ENCODE measurements at places on chromosomes 6 and 20. TPM values are rescaled to one million over a fixed set of nuclear protein-coding genes. Genes with fewer than 3 reads are reported as not detected.

The SLC16A10 gene
- total RNA-seq: 9.2 TPM

DNA sequence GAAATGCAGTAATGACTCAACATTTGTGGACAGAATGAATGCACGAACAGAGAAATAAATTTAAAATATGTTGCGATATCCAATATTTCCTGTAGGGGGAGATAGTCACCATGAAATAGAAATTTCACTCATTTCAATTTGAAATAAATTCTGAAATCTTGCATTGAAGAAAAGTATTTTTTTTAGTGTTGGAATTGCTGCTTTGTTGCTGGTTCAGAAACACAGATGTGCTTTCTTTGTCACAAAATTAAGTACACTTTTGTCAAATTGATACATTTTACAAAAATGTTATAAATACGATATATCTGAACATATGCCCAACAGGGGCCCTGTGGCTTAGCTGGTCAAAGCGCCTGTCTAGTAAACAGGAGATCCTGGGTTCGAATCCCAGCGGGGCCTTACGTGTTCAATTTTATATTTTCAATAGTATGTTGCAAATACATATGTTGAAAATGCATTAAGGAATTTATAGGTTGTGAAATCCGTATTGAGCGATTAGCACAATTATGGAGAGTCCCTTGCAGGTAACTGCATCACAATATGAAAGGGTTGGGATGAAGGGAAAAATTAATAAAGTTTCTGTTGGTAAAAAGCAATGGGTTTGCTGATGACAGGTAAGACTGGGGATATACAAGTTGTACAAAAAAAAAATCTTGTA lies 85.4 kb upstream of the PRSS16 start:
- peak; percentile 67 for DNase-seq

DNA sequence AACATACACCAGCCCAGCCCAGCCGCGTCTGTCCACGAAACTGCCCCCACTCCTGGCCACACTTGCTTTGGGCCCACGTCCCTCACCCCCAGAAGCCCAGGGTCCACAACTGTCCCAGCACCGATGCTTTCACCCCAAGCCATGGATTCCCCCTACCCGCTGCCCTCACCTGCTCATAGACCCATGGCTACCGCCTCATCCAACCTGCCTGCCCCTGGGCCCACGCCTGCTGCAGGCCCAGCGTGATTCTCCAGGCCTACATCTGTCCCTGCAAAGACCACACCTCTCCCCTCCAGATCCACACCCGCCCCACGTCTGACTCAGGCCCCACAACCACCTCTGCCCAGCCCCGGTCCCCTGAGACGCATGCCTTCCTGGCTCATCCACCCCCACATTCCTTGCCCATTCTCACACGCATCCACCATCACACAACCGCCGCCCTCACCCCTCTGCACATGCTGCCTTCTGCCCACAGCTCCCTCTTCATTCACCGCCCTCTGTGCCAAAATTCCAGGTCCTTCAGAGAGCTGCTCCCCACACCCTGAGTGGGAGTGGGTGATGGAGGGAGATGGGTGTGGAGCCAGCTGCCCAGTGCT lies 86.7 kb downstream of the GRM4 start:
- DNase-seq: no peak

DNA sequence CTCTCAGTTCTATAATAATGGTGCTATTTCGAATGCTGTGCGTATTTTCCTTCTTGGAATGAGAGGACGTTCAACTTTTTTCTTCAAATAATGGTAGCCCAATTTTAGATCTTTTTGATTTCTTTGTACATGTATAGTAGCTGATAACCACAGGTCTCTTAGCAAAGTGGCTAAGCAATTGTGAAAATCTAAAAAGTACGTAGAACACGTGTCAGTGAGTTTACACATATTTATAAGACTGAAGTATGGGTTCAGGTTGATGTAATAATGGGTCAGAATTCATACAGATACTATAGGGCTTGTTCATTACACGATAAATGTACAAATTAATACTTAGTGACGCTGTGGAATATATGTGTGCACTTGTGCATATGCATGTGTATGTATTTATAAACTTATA lies 1.3 kb downstream of the SMIM13 start:
- no peak for DNase-seq

- DNase-seq: no peak
Observed at GRCh38 chr6:161153725-161154124, 120.1 kb downstream of the AGPAT4 start.

Data from lung (tissue), 17 donors.